GM23338 (cell line): ENCODE measurements at places on chromosomes 3 and 15.

DNA sequence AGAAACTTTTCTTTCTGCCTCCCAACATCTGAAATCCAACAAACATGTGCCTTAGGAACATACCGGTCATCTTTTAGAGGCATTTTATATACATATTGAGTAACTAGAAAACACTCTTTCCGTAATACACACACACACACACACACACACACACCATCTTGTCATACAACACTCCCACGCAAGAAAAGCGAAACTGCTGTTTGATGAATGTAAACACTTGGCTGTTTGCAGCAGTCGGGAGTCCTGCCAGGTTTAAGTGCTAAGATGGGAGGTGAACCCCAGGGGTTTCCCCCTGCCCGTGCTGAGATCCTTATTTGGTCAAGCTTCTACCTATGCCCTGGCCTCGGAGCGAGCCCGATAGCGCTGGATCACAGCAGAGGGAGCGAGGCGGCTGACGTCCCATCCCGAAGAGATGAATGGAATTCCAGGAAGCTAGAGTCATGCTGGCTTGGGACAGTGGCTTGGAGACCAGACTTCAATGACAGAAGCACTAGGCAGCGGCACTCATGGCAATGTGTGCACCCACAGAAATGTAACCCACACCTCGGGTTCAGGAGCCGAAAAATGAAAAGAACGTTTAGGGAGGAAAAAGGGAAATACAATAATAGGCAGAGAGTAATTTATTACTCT lies 1.3 kb upstream of the THBS1 start:
- peak; percentile 97 for DNase-seq

DNA sequence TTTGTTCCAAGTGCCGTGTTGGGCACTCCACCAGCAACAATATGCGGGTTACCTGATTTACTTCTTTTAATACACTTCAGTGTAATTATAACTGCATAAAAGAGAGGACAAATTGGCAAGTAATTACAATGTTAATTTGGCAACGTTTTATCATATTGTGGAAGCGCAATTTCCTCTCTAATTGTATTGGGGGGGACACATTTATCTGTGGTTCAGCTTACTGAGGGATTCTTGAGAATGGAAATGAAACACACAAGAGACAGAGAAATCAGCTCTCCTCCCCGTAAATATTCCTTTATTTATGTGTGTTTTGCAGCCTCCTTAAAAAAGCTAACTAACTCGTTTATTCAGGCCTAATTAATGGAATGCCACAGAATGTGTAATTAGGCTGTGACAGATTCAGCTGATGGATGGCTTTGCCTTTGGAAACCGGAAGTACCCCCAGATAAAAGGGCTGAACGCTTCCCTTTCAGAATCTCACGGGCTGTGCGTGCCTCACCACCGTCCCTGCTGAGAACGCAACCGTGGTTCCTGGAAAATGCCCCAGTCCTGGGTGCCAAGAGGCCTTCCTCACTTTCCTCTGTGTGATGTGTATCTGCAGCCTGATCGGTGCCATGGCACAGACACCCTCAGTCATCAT lies 247.1 kb upstream of the ST8SIA2 start:
- DNase-seq: no peak

DNA sequence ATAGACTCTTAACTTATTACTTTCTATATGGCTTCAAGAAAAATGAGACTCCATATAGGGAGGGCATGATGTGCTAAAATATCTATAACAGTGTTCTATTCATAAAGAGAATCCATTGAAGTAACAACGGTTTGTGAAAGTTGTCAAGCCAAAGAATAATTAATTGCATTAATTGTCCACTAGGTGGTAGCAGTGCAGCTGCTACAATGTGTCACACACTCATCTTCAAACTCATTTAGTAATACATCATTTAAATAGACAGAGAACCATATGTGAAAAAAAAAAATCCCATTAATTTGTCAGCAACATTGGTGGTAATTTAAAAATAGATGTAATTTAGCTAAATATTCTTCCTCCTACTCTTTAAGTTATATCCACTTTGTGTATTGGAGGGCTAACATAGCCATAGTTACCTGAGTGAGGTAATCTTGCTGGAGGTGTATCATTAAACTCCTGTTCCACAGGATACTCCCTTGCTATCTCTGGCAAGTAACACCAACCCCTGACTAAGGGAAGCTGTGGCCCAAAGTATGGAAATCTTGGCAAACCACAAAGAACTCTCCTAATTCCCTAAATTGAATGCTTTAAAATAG lies 3.7 kb upstream of the CPA3 start:
- DNase-seq: peak; percentile 52

DNA sequence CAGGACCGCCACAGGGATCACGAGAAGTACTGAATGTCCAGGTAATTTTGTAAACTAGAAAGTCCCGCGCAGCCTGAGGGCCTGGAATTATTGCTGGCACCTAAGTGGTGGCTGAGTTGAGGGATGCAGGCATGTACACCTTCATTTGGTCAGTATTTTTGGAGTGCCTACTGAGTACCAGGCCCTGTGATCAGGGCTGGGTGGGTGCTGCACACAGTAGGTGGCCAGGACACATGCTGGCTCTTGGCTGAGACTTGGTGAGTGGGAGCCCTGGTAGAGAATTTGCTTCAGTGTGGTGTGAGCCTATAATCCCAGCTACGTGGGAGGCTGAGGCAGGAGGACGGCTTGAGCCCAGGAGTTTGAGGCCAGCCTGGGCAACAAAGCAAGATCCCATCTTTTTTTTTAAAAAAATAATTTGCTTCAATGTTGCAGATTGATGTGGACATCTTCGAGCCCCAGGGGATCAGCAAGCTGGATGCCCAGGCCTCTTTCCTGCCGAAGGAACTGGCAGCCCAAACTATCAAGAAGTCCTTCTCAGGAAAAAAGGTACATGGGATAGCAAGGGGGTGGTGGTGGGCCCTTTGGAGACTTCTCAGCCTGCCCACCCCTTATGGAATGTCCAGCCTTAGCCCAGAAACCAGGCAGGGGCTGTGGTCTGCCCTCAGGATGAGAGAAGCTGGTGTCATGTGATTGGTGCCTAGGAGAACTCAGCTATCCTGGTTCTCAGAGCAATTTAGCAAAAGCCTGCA lies 2.6 kb downstream of the ITIH1 start:
- DNase-seq: no peak

GRCh38 chr15:73621286-73621826 lies 11.8 kb downstream of the NPTN start:
- DNase-seq: no peak

DNA sequence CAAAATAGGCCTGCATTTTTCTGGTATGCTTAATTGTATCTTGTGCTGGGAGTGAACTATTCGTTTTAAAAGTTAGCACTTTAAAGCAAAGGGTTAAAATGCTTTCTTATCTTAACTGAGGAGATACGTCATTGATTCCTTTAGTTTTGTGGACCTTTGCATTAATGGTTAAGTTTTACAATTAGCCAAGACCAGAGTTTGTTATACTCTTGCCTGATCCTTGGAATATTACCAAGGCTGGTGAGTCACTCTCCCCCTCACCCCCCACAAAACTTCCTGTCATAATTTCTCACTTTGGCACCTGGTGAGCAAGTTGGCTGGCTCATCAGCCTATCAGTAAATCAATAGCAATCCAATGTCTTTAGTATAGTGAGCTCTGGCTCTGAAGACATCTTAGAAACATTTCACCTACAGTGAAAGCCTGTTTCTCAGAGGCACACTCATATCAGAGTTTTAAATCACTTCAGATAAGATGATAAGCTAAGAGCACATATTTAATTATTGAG lies 26.7 kb downstream of the SLC2A2 start:
- DNase-seq: no peak

DNA sequence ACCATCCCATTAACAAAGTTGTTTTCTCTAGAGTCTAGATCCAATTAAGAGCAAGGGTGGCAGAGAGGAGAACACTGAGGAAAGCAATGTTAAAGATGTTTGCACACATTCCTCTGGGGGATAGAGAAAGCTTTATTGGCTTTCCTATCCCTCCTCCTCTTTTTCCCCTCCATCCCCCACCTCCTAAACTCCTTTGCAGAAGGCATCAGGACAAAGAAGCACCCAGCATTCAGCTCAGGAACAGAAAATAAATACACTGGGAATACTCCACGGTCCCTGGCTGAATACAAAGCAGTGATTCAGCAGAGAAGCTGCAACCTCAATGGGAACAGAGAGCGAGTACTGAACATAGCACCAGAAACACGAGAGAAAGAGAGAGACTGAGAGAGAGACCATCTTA lies 21.9 kb downstream of the LSAMP start:
- DNase-seq: peak; percentile 29

- no peak for DNase-seq
Observed at GRCh38 chr15:98730860-98731711, 82.7 kb downstream of the IGF1R start.

- DNase-seq: no peak
Observed at GRCh38 chr3:18735005-18735404, 309.9 kb upstream of the SATB1 start.

- DNase-seq: no peak
Observed at GRCh38 chr3:117550766-117551165, 841.2 kb downstream of the TUSC7 start.

GRCh38 chr3:196399485-196399945 lies 32.7 kb downstream of the UBXN7 start:
- DNase-seq: no peak

DNA sequence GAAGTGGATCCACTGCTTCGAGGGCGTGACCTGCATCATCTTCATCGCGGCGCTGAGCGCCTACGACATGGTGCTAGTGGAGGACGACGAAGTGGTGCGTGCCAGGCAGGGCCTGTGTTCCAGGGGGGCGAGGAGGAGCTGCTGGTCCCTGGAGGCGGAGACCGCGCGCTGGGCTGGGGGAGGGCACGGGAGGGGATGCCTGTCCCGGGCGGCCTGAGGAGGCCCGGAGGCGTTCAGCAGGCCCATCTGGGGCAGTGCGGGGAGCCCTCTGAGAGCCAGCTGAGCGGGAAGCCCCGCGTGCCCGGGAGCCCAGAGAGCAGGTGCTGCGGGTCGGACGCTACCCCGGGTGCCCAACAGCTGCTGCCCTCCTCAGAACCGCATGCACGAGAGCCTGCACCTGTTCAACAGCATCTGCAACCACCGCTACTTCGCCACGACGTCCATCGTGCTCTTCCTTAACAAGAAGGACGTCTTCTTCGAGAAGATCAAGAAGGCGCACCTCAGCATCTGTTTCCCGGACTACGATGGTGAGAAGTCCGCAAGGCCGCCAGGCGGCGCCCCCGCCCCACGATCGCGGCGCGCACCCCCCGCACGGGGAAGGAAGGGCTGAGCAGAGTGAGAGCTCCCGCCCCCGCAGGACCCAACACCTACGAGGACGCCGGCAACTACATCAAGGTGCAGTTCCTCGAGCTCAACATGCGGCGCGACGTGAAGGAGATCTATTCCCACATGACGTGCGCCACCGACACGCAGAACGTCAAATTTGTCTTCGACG lies 2.9 kb downstream of the GNAT1 start:
- peak; percentile 82 for DNase-seq

GRCh38 chr3:182117583-182117982 lies 405.9 kb downstream of the SOX2 start:
- DNase-seq: no peak

DNA sequence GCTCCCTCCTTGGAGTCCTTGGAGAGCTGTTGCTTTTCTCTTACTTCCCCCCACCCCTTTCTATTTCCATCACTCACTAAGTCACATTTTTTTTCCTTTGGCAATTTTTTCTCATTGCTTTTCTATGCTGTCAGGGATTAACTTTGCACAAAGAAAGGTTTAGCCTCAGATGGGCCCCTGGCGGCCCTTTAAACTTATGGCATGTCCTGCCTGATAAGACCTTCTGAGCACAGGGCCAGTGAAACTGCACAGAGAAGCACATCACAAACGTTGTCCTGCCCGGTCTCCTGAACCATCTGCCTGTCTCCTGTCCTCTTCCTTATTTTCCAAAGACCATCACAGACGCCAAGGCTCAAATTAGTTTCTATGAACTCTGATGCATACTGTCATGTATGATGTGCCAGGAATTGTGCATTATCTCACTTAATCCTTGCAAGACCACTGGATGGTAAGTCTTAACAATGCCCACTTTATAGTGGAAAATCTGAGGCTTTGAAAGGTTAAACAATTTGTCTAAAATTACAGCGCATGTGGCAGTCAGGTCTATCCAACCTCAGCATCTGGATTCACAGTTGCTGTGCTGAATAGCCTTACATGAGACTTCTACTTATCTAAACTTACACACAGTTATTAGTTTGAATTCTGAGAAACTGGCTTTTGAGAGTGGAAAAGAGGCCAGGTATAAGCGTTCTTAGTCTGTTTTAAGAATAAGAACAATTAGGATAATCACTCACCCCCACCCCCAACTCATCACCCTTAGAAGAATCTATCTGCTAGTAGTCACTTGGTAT lies 648.1 kb downstream of the NTRK3 start:
- DNase-seq: no peak

GRCh38 chr3:106328224-106328623 lies 459.4 kb upstream of the CBLB start:
- DNase-seq: no peak

GRCh38 chr3:149618151-149619123 lies 39.4 kb downstream of the WWTR1 start:
- DNase-seq: no peak

- DNase-seq: no peak
Observed at GRCh38 chr3:24012589-24013269, 67.6 kb downstream of the NR1D2 start.

DNA sequence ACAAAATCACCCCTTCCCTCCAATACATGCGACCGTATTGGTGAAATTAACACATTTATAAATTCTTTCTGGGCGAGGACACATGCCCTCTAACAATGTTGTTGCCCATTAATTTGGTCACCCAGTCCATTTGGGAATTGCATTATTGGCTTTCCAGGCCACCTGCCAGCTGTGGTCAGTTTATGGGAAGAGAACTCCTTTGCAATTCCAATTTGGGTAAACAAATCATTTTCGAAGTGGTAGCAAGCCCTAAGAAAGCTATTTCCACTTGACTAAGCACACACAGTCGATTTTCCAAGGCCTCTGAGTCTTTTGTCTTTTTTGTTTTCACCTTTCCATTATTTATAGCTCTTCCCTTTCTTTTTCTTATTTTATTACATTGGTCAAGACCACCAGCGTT lies 362.3 kb upstream of the RGMA start:
- peak; percentile 25 for DNase-seq

GRCh38 chr3:56269755-56270535 lies 198.3 kb downstream of the ERC2 start:
- DNase-seq: no peak
